HEK293T (cell line): ENCODE measurements at places on chromosomes 1 and 21.

- DNase-seq: no peak
These were observed 12.8 kb upstream of the KIF21B start for GRCh38 chr1:201036188-201036842.

GRCh38 chr1:36708587-36708986 is 225.9 kb upstream of the CSF3R start:
- DNase-seq: no peak

DNA sequence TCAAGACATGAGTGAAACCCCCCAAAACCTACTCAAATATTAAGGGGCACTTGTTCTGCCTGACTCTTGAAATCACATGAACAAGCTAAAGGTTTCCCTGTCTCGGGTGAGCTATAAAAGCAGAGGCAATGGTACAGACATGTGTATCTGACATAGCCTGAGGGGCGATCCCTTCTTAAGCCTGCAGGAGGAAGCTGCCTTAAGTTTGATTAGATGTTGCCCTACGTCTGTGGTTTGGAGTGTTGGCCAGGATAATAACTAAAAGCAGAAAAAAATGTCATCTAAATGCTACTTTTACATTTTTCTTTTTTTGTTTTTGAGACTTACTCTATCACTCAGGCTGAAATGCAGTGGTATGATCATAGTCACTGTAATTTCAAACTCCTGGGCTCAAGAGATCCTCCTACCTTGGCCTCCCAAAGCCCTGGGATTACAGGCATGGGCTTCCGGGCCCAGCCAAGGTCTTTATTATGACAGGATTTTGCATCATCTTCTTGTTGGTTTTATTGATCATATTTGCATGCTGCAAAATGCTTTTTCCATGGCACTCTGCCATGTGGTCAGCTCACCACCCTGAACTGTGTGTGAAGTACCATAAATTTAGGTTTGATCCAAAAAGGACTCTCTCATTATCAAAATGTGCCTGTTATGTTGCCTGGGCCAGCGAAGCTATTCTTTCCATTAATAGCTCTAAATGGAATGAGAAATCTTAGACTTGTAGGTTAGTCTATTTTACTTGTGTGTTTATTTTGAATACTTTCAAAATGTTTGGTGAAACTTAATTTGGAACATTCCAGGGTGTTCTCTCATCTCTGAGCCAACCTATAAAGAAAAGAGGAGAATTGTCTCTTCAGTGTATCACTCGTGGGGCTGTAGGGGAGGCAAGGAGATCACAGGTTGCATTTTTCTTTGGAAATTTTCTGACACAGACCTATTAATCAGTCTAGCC is 15.0 kb upstream of the HMGN1 start:
- DNase-seq: no peak

DNA sequence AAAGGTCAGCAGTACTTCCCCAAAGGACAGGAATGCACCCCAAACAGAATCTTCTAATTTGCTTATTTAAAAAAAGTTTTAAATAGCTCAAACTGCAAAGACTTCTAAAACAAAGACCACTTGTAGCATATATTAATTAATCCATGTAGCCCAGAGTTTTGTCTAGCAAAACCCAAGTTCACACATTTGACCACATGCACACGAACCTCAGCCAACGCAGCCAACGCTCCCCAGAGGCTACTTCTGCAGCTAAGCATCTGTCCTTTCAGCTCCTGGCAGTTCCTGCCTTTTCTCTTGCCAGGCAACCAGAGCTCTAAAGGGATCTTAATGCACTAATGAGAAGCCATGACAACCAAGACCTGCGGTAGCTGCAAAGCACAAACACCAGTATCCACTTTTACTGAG is 89.6 kb downstream of the RERE start:
- DNase-seq: no peak

- no peak for DNase-seq
These were observed 126.7 kb downstream of the HMCN1 start for GRCh38 chr1:185860859-185861258.

DNA sequence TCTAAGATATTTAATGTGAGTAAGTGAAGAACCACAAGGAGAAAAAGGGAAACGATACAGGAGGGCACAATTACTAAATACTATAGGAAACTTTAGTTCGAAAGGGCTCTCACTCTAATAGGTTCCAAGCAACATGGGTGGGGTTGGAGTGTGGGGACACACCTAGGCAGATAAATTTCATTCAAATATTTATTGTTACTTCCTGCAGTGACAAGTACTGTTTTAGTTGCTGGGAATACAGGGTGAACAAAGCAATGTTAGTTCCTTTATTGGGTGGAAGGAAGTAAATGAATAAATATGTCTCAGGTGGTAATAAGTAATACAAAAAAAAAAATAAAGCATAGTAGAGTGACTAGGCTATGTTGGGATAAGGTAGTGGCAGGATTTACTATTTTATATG is 73.2 kb upstream of the B3GALT2 start:
- no peak for DNase-seq

DNA sequence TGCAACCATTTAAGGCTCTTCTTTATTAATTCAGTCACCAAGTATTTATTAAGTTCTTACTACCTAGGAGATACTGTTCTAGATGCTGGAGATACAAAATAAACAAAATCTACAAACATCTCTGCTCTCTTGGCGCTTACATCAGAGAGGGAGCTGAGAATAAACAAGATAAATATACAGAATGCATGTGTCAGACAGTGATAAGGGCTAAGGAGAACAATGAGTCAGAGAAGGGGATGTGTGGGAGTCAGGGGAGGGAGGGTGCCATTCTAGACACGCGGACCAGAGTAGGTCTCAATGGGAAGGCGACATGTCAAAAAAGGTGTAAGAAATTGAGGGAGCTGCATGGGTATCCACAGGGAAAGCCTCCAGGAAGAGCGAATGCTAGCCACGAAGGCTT is 393.2 kb downstream of the RWDD3 start:
- DNase-seq: no peak

- DNase-seq: no peak
These were observed 6.7 kb upstream of the MYOM3 start for GRCh38 chr1:24118410-24119242.

DNA sequence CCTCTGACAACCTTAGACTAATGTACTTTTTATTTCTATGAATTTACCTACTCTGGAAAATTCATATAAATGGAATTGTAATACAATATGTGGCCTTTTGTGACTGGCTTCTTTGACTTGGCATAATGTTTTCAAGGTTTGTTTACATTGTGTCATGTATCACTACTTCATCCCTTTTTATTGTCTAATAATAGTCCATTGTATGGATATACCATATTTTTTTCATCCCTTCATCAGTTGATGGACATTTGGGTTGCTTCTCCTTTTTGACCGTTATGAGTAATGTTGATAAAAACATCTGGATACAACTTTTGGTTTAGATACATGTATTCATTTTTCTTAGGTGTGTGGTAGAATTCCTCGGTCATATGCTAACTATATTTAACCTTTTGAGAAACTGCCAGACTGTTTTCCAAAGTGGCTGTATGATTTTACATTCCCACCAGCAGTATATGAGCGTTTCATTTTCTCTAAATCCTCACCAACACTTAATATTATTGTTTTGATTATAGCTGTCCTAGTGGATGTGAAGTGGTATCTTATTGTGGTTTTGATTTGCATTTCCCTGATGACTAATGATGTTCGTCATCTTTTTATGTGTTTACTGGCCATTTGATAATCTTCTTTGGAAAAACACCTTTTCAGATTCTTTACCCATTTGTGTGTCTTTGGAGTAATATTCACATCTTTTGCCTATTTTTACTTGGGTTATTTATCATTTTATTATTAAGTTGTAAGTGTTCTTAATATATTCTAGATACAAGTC is 3.5 kb downstream of the RO60 start:
- DNase-seq: no peak

GRCh38 chr21:29403922-29404538 is 105.3 kb downstream of the BACH1 start:
- no peak for DNase-seq

- DNase-seq: no peak
These were observed 1.9 kb downstream of the TMEM53 start for GRCh38 chr1:44672254-44672955.

DNA sequence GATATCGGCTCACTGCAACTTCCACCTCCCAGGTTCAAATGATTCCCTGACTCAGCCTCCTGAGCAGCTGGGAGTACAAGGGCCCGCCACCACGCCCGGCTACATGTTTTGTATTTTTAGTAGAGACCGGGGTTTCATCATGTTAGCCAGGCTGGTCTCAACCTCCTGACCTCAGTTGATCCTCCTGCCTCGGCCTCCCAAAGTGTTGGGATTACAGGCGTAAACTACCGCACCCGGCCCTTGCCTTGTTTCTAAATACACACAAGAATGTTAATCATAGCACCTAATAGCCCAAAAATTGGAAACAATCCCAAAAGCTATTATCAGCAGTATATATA is 1.2 kb upstream of the MSTO1 start:
- DNase-seq: no peak

GRCh38 chr1:219661464-219662092 is 48.7 kb upstream of the ZC3H11B start:
- no peak for DNase-seq

- DNase-seq: no peak
These were observed 55.1 kb downstream of the HFM1 start for GRCh38 chr1:91349524-91349923.

GRCh38 chr1:14500041-14500440 is 98.4 kb upstream of the KAZN start:
- DNase-seq: no peak

DNA sequence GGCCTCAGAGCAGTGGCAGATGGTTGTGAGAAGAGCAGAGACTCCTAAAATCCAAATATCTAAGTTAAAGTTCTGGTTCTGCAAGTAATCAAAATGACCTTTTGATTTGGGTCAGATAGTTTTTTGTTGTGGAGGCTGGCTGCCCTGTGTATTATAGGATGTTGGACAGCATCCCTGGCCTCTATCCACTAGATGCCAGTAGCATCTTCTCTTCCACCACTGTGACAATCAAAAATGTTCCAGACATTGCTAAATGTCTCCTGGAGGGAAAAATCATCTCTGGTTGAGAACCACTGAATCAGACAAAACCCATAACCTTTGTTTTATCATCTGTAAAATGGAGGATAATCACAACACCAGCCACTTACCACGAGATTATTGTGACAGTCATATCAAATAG is 5.9 kb upstream of the DPT start:
- DNase-seq: no peak

DNA sequence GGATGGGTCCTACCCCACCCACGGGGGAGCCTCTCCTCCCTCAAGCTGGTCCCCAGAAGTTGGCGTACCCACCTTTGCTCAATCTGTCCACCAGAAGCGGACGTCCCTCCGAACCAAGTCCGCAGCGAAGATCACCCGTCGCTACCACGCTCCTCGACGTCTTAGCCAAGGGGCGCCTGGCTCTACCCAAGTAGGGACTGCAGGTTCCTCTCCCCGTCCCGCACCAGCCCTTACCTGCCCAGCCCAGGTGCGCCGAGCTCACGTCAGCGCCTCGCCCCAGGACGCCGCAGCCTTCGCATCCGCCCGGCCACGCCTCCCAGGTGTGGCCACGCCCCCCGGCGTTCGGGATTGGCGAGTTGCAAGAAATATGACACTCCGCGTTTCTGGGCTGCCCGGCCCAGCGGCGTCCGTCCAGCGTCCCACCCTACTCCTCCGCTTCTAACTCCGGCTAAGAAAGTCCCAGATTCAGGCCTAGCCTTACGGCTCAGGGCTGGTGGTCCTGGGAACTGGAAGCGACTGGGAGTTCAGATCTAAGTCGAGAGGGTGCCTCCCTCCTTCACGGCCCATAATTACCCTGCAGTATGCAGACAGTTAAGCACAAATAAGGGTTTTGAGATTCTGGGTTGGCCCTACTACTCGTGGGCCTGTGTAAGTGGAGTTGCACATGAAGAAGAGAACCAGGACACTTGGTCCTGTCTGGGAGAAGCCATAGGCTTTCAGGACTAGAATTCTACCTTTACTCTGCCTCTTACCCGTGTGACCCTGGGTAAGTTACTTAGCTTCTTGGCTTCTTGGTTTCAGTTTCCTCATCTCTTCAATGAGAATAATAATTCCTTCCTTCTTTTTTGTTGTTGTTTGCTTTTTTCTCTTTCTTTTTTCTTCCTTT is at the start of gene IRF6:
TSS of gene IRF6 (minus strand) at position 268 of the 886 bp plus-strand sequence. CDS start 4,729 bp downstream, outside the sequence.
- DNase-seq: peak; percentile 84

DNA sequence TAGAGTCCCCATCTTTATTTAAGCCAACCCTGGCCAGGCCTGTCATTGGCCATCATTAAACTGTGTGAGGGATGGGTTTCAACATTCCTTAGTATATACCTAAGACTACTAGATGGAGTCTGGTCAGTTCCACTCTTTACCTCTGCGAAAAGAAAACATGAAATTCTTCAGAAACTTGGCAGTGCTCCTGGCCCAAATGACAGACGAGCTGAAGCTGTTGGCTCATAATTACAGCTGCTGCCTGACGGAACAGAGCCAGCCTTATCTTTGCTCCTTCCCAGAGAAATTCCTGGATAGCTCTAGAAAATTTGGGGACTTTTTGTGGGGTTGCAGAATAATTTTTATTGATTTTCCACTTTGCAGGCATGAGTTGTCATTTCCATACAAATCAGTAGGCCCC is 30.4 kb downstream of the NPHS2 start:
- DNase-seq: no peak

GRCh38 chr1:70583522-70583921 is 172.5 kb downstream of the CTH start:
- DNase-seq: no peak

GRCh38 chr1:151817353-151817730 is 12.1 kb upstream of the LINGO4 start:
- no peak for DNase-seq

- no peak for DNase-seq
These were observed 223.0 kb upstream of the ADAMTS5 start for GRCh38 chr21:27189870-27190269.

DNA sequence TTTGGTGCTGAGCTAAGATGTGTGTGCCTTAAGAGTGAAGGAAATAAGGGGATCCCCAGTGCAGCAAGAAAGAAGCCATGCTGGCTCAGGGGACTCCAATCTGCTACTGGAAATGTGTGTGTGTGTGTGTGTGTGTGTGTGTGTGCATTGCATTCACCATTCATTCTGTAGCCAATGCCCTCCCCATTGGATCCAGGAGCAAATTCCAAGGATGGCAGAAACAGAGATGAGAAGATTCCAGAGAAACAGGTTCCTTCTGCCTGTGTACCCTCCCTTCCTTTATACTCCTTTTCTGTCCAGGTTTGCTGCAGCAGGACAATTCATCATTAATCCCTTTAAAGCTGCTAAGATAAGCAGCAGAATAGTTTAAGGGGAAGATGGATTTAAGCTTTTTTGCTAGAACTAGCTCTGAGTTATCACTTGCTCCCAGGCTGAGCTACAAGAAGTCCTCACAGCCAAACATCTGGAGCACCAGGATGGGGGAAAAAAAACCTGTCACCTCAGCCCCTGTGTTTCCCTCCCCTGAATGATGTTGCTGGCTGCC is 3.2 kb downstream of the SLC6A17 start:
- DNase-seq: no peak

GRCh38 chr1:90723590-90724108 is 6.5 kb upstream of the BARHL2 start:
- DNase-seq: no peak
